Stimulated activated CD8-positive, alpha-beta memory T cell treated with anti-CD3 and anti-CD28 coated beads, Interleukin-7, amount 100 ng/mL, for 1 hour (primary cell): ENCODE measurements at places on chromosomes 16 and 17.
A peak's percentile ranks its signal among the peaks of the same experiment; 100 is the strongest.

- DNase-seq = no peak
Measured at GRCh38 chr16:70375636-70376611, 29.2 kb downstream of the DDX19A start.

- no peak for DNase-seq
Measured at GRCh38 chr16:76946879-76947278, 244.1 kb upstream of the MON1B start.

- DNase-seq = no peak
Measured at GRCh38 chr17:40621019-40621418, 26.6 kb downstream of the SMARCE1 start.

DNA sequence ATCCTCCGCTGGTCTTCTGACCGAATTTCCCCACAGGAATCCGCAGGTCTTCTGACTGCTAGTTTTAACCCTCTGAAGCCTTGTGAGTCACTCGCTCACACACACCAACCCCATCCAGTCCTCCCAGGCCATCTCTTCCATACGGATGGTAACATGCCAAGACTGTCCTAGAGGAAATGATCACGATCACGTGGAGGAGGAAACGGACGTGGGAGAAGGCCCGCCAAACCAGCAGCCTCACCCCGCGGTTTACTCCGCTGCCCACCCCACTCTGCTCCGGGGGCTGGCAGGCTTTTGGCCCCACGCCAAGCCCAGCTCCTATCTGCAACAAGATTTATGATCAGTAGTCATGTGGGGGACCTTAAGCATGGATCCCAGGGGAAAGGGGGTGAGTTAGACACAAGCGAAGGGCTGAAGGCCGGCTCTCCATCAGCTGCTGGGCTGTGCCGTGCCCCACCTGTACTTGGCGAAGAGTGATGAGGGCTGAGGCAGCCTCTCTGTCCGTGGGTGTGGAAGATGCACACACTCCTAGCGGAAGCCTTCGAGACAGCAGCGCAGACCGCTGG lies 1.5 kb upstream of the FAAP100 start:
- DNase-seq = no peak

DNA sequence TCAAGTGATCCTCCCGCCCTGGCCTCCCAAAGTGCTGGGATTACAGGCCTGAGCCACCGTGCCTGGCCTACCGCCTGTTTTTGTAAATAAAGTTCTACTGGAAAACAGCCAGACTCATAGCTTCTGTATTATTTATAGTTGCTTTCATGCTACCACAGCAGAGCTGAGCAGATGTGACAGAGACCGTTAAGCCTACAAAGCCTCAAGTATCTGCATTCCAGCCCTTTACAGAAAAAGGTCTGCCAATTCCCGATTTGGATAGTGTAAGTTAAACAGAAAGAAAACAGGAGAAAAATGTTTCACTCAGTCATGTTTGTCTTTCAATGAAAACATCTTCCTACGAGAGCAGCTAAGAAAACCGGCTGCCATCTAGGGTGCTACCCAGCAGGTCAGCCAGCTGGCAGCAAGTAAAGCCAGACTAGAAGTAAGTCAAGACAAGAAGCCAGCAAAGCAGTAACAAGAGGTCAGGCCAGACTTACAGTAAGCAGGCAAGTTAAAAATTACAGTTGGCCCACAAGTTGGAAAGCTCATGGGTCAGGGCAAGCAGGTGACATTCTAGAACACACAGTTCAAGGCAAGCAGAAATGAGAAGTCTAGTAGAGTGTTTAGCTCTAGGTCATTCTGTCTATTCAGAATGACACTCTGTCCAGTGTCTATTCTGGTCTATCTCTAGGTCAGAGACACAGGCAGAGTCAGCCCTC lies 17.7 kb downstream of the NCBP3 start:
- DNase-seq = no peak

DNA sequence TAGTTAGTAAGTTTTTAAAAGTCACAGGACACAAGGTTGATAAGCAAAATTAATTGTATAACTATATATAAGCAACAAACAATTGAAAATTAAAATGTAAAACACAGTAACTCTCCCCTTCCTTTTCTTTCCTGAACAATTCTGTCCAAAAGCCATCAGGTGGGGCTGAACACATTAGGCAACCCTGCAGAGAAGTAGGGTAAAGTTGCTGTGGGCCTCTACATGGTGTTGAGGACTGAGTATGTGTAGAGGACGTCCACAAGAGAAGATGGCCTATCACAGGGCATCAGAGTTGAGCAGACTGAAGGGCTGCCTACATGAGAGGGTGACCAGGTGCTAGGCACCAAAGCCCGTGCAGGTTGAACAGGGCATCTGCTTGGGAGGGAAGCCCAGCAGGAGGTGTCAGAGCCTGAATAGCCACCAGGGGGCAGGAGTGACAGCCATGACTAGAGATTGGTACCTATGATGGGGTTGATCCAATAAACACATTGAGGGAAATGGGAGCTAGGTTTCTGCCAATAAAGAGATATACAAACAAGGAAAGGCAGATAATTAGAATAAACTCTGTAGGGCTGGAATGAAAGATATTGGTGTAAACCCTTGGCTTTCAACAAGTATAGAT lies 415.1 kb downstream of the NPIPA8 start:
- DNase-seq = peak; percentile 12

GRCh38 chr17:37017404-37017803 lies 68.7 kb downstream of the AATF start:
- DNase-seq = no peak

DNA sequence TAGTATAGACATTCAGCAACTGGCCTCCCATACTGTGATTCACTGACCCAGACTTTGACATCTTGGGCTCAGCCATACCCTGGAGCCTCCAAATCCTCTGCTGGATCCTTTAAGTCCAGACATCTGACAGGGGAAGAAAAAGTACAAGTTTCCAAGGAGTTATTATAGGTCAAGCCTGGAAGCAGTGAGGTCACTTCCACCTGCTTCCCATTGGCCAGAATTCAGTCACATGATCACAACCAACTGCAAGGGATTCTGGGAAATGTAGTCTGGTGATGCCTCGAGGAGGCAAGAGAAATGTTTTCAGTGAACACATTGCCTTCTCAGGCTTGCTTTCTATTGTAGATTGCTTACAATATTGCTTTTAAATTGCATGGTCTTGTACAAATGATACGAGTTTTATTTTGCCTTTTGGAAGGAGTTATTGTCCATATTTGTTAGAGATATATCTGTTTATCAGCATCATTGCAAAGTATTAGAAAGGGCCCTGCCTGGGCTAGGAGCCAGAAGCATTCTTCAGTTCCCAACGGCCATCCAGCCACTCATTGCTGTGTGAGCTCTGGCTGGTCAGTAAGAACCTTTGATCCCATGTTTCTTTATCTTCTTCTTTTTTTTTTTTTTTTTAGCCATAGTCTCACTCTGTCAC lies 696.9 kb downstream of the WWOX start:
- no peak for DNase-seq

DNA sequence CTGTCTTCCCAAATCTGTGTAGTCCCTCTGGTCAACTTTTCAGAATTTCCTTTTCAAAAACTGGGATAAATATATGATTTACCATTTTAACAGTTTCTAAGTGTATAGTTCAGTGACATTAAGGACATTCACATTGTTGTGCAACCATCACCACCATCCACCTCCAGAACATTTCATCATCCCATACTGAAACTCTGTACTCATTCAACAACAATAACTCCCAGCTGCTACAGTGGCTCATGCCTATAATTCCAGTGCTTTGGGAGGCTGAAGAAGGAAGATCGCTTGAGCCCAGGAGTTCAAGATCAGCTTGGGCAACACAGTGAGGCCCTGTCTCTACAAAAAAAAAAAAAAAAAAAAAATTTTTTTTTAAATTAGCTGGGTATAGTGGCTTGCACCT lies 131.0 kb downstream of the AATF start:
- no peak for DNase-seq

DNA sequence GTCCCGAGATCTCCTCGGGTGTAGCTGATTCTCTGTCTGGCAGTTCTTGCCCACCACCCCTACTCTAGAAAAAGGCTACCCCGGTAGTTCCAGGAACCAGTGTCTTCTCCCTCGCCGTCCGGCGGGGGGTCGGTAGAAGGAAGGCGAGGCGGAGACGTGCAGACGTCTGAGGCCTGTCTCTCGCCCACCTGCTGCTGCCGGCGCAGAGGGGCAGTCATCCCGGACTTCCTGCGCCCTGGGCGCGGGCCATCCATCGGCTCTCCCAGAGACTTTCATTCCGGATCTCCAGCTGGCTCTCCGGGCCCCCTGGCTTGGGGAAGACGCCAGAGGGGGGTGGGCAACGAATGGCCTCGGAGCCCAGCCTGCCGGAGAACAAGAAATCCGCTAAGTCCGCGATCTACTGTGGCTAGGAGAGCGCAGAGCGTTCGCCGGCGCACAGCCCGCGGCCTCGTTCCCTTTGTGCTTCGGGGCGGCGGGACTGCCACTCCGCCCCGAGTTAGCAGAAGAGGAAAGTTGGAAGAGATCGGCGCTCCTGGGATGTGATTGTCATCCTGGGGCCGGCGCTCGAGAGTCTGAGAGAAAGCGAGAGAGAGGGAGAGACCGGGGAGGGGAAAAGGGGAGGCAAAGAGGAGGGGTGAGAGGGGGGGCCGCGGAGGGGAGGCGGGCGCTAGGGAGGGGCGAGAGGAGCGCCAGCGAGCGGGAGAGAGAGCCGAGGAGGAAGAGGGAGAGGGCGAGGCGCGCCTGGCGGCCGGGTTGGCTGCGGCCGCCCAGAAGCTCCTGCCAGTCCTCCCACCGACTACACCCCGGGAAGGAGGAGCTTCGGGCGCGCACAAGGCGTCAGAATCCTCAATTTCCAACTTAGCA lies at the start of gene IRX5:
TSS of gene IRX5 (plus strand) at position 861 of the 864 bp plus-strand sequence. CDS start 334 bp downstream, outside the sequence.
- no peak for DNase-seq

DNA sequence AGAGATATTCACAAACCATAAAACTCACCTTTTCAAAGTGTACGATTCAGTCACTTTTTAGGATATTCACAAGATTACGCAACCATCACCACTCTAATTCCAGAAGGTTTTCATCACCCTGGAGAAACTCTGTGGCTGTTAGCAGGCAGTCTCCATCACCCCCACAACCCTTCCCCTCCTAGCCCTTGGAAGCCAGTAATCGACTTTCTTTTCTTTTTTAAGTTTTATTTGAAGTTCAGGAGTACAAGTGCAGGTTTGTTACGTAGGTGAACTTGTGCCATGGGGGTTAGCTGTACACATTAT lies 363.5 kb downstream of the CPPED1 start:
- no peak for DNase-seq

DNA sequence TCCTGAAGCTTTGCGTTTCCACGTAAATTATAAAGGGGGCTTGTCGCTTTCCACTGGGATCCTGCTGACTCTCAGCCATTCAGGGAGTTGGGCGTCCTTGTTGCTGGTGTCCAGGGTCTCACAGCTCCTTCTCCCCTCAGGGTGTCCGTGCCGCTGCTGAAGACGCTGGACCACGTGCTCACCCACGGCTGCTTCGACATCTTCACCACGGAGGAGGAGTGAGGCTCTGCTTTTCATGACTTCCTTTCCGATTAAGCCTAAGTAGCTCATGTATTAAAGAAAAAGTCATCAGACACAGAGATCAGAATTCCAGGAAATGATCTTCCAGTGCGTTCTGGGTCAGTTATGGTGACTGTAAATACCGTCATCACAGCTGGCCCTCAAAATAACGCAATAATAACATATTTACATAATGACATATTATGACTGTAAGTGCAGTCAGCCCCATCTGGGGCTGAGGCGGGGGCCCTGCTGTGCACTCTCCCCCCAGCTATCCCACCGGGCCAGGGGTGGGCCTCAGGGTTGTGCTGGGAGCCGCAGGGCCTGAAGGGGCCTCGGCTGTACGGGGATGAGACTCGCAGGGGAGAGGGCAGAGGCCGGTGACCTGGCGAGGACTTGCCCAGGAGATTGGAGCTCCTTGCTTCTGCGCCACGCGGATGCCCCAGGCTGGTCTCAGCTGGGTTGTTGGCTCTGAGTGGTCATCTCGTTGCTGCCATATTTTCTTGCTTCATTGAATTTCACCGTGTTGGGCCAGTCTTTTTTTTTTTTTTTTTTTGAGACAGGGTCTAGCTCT lies 92.9 kb upstream of the ZNF750 start:
- DNase-seq = no peak

- no peak for DNase-seq
Measured at GRCh38 chr17:7839876-7840261, 5.9 kb downstream of the KDM6B start.

DNA sequence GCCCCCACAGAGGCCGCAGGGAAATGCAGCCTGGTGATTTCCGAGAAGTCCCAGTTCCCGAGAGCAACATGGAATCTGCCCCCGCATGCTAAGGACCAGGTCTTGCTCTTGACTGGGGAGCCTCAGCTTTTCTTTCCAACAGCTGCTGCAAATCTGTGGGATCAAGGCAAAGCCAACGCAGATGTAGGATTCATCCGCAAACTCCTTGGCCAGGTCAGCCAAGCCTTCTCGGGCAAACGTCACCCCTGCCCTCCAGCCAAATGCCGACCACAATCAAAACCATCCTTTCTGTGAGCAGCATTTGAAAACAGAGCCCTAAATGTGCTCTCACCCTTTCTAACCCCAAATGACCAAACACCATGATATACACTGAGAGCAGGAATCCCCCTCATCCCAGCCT lies 54.0 kb downstream of the MRM3 start:
- no peak for DNase-seq

DNA sequence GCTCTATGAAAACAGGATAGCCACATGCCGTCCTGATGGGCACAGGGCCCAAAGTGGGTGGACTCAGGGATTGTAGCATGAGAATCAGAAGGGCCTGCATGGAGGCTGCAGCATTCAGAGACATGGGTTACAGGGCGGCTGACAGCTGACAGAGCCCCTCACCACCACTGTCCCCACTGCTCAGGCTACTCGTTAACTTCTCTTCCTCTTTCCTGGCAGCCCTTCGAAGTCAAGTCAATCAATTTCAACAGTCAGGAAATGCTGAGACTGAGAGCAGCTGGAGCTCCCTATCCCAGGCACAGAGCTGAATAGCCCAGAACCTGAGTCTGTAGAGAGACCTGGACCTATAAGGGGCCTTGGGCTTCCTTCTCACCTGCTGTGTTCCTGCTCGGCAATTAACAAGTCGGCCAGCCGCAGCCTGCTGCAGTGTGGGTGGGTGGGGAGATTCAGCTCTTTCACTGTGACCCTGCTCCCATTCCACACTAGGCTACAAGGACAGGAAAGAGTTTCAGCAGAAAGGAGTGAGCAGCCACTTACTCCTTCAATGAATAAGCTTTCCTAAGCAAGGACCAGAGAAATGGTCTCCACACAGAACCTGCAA lies 76.9 kb downstream of the TEX14 start:
- no peak for DNase-seq

- no peak for DNase-seq
Measured at GRCh38 chr17:510226-510917, 157.8 kb upstream of the RPH3AL start.

- DNase-seq = no peak
Measured at GRCh38 chr17:41402161-41402560, 4.8 kb upstream of the KRT31 start.

- DNase-seq = no peak
Measured at GRCh38 chr17:16977932-16978331, 6.0 kb upstream of the TNFRSF13B start.

GRCh38 chr17:54257440-54257839 lies 434.7 kb downstream of the KIF2B start:
- no peak for DNase-seq
